NCI-H187 (cell line): ENCODE measurements at places on chromosomes 7 and 10.
A peak's percentile ranks its signal among the peaks of the same experiment; 100 is the strongest.

DNA sequence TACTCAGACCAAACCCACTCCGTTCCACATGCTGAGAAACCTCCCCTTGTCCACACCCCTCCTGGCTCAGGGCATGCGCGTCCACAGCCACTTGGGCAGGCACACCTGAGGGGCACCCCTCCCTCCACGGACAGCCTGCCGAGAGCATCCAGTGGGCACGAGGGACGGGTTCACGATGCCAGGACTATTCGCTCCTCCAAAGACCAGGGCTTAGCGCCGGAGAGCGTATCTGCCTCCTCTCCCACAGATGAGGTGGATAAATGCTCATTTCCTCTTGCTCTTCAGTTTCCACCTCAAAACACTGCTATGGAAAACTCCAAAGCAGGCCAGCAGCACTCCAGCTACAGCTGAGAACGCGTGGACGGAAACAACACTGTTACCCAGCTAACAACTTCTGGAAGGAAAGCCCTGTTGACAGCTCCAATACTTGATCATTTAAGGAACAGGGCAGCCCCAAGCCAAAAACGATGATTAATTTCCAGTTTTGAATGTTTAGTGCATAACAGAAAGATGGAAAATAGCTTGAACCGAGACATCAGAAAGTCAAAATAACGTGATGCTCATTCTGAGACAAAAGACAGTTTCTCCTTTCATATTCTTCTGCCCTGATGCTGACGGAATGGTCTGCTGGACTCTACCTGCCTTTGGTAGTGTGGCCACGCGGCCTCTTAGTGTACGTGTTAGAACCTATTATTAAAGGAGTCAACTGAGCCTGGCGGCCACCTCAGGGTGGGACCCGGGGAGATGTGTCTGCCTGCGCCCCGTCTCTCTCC lies 204.7 kb downstream of the DNAJB6 start:
- no peak for DNase-seq

DNA sequence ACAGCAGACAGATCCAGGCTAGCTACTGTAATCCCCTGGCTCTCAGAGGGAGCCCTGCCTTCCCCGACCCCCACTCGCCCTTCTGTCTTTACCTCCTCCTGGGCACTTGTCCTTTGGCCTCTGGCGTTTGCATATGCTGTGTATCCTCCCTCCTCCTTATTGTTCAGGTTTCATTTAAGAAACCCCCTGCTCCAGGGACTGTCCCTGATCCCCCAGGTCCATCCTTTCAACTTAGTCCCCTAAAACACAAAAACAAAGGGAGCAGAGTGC lies 25.7 kb downstream of the GRID1 start:
- no peak for DNase-seq

DNA sequence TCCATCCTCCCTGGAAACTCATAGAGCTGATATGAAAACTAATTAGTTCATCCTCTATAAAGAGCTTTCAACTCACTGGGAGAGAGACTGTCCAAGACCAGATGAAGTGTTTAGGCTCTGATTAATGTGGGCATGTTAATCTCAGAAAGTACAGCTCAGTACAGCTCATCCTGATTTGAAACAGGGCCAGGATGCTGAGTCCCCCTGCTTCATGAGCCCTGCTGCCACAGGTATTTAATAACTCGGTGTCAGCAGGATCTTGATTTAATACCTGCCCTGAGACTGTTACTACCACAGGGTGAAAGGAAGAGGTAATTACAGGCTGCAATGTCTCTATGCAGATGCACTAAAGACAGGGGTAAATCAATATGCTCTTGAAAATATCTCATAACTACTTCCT lies 10.8 kb downstream of the LMOD2 start:
- DNase-seq = no peak

GRCh38 chr7:107924841-107925504 lies 34.0 kb downstream of the DLD start:
- DNase-seq = no peak

DNA sequence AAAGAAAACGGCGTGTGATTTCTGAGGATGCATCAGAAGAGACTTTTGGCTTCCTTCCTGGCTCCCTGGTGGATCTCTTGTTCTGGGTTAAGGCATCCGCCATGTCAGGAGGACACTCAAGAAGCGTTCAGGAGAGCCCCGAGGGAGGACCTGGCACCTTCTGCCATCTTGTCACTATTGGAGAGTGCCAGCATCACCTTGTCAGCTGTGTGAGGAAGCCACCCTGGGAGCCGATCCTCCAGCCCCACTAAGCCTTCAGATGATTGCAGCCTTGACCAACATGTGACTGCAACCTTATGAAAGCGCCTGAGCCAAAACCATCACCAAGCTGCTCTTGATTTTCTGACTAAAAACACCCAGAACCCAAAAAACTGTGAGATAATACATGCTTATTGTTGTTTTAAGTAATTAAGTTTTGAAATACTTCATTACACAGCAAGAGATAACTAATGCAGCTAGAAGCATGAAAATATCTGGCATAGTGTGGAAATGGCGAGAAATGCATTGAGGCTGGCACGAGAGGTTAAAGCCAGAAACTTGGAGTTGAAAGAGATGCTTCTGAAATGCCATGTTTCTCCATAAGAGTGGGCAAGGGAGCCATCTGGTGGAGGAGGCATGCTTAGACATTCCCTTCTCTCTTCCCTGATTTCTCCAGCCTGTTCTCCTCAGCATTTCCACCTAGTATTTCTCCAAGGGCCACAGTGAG lies 5.4 kb upstream of the ZFYVE27 start:
- peak; percentile 24 for DNase-seq

- no peak for DNase-seq
These were observed 67.9 kb downstream of the PTPRN2 start for GRCh38 chr7:158519633-158520174.

- no peak for DNase-seq
These were observed 190.0 kb downstream of the PLXNA4 start for GRCh38 chr7:132386201-132386681.

DNA sequence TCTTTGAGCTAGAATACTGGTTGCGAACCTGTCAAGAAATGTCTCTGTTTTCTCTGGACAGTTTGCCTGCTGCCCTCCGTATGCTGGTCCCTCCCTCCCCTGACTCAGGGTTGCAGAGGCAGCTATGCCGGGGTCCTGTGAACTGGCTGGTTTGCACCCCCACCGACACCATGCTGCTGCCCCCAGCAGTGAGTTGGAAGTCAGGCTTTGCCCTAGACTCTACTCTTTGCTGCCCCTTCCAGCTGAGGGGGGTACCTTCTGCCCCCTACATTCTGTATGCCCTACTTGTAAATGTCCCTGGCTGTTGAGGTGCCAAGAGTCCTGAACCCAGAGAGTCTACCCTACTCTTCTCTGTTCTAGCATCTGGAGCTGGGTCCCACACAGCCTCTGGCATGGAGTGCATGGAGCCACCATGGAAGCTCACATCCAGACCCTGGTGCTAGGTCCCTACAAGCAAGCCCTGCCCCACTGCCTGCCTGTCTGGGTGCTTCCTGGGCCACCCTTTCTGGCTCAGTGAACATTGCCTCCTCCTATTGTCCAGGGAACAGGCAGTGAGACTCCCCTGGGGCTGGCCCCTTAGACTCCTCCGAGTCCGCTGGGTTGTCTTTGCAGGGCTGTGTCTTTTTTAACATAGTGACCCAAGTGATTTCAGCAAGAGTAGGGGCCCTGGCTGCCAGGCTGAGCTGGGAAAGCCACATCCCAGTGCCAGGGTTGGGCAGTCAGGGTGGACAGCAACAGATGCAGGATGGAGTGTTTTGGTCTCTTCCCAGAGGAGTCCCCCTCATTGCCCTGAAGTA lies 138.9 kb downstream of the ADCY1 start:
- no peak for DNase-seq

DNA sequence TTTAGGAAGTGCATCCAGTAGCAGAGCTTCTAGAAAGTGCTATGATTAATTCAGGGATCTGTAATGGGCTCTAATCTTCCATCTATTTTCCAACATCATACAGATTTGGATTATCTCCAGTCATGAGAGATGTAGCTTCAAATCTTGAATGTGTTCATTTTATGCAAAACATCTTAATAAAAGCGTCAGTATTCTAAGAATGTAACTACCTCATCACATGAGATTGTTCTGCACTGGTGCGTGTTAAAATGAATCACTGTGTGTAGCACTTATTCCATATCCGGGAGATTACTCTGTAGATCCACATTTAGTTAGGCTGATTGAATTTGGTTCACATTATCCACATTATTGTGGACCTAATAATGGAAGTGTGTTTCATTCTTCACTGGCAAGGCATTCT lies 344.9 kb upstream of the CHRM2 start:
- no peak for DNase-seq

DNA sequence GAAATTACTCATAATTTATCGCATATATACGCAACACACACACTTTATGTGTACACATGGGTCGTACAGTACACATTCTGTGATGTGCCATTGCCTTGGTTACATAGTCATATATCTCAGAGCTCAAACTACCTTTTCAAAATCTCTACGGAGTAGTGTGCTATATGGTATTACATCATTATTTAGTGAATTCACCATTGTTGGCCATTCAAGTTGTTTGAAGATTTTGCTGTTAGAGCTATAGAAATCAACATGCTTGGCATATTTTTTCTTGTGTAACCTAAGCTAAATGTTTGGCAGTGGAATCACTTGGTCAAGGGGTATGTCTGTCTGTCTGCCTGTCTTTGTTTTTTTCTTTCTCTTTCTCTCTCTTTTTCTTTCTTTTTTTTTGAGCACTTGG lies 42.0 kb upstream of the MMD2 start:
- no peak for DNase-seq

DNA sequence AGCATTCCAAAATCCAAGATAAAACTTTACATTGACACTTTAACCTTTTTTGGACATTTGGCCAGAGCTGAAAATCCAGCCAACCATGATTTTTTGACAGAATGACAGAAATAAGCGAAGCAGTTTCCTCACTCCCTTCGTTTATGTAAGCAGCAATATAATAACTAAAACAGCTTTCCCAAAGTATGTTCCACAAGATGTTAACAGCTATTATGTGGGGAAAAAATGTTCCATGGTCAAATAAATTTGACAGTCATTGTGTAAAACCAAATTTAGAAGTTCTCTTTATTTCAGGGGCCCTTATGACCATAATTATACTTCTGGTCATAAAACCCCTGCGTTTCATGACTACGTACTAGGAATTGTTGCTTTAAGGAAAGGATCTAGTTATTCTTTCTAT lies 416.5 kb downstream of the MAGI2 start:
- DNase-seq = no peak

DNA sequence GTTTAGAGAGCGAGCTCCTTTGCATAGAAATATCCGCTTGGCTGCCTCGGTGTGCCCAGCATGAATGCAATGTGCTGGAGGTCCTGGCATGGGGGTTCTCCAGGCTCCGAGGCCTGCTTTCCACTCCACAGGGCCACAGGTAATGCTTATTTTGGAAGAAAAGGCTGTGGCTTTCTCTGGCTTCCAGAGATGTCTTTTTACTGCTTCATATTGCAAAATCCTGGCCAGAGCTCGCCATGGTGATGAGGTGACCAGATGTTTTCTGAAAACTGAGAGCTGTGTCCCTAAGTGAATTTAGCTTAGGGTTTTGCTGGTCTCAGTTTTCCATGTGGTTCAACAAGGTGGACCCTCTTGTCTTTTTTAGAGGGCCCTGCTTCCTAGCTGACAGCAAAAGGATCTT lies 65.2 kb downstream of the BMPER start:
- DNase-seq = no peak
